Left lung (tissue), 14 donors: ENCODE measurements at places on chromosomes 2 and 18. TPM values are rescaled to one million over a fixed set of nuclear protein-coding genes. Genes with fewer than 3 reads are reported as not detected.

DNA sequence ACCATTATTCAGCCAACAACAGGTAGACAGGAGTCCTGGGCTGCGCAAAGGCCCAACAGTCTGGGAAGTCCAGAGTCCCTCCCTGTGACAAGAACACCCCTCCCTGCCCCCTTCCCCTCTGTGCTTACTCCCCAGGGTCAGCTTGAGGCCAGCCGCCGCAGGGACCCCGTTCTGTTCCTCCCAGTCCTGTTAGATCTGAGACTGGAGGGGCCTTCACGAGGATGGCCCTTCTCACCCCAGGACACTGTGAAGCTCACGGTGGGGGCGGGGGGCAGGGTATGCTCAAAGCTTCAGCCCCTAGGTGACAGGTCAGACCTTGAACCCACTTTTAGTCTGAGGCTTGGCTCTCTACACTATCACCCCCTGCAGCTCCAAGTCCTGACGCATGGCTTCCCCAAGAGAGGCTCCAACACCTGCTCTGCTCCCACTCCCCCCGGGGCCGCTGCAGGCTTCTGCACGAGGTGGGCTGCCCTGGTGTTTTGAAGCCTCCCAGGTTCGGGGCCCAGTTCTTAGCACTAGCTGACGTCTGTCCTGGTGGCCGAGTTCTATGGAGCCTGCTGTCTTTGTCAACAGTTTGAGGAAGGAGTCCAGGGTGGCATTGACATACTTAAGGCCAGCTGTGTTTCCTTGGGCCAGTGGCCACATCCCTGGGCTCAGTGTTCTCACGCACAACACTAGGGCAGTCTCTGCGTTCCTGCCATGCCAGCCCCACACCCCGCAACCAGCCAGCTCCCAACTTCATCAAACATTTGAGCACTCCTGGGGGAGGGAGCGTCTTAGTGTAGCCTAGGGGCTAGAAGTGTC lies 37.2 kb upstream of the HPCAL1 start:
- no peak for DNase-seq

GRCh38 chr2:23467618-23468017 lies 82.6 kb downstream of the KLHL29 start:
- DNase-seq: no peak

DNA sequence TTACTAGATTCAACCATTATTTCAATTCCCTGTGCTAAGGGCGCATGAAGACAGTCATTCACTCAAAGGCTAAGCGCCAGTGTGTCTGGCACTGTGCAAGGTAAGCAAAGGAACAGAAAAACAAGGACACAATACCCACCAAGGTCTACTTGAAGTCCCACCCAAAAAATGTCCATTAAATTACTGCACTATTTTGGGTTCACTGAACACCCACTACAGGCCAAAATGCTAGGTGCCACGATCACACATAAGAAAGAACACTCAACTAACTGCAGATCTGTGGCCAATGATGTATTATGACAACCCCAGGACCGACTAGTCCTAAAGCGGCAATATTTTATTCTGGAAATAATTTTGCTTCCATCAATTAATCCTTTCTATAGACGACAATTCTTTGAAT lies 1.8 kb downstream of the TMEM131 start:
- DNase-seq: no peak

DNA sequence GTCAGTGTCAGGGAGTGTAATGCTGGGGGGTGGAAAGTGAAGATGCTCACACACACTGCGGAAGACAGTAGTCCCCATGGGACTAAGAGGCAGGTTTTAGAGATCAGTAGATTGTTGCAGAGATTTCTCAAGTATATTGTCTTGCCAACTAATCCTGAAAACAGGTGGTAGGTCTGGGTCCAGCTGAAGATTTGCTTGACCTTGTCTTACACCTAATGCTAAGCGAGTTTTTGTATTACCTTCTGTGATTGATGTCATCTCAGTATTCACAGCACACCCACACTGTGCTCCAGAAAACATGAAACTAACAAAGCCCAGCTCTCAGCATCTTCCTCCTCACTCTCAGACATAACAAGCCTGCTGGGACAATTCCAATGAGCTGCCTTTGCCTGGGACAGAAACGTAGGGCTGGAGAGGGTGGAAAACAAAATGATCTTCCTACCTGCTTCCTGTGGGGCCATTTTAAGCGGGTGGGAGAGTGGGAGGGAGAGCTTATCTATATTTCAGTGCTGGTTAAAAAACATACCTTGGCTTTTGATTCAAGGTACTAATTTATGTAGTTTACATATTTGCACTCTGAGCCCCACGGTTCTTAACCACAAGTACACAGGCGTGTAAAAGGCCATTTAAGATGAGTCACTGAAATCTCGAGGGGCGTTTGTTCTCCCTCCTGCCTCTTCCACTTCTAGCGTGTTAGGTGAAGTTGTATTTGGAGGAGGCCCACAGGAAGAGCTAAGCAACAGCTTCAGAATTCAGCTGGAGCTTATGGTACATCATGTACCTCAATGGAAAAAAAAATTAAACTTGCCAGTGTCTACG lies 23.1 kb upstream of the RBMS1 start:
- no peak for DNase-seq

DNA sequence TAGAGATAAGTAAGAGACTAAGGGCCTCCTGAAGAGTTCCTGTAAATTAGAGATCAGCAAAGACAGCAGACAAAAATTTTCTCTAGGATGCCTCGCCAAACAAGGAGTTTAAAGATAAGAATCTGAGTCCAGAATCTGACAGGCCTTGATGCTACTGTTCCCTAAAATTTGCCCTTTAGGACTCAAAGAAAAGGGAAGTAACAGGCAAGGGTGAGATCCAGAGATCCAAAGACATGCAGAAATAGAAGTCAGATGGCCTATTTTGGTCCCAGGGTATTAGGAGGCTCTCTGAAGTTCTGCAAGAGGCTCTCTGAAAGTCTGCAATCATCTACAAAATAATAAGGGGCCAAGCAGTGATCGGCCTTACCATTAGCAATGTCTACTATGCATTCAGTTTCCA lies 33.0 kb downstream of the GALNT5 start:
- DNase-seq: no peak

DNA sequence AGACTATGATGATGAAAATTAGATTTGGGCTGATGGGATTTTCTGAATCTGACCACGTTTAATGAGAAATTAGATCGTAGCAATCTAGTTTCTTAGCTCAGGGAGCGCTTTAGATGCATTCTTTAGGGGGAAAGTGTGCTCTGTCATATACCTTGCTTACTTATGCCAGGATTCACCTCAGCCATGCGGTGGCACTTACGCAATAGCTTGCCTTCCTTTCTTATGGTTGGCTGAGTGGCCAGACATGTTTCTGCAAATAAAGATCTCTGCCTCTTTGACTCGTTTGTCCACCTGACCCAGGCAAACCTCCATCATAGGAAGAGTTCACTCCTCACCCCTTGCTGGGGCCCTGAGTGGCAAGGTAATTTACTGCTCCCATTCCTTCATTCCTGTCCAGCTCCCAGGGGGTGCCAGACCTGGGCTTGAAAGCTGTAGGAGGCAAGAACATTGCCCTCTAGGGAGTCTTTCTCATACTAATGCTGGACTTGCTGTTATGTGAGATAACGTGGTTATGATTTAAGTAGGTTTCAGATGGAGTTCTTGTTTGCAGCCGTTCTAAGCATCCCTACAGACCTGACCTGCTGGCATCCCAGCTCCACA lies 57.1 kb downstream of the FBLN7 start:
- no peak for DNase-seq

GRCh38 chr2:225493420-225494099 lies 94.0 kb downstream of the NYAP2 start:
- DNase-seq: no peak

- DNase-seq: no peak
These were observed 376.6 kb downstream of the EIPR1 start for GRCh38 chr2:3000968-3001367.

GRCh38 chr2:161041356-161041755 lies 118.9 kb upstream of the TANK start:
- DNase-seq: no peak

DNA sequence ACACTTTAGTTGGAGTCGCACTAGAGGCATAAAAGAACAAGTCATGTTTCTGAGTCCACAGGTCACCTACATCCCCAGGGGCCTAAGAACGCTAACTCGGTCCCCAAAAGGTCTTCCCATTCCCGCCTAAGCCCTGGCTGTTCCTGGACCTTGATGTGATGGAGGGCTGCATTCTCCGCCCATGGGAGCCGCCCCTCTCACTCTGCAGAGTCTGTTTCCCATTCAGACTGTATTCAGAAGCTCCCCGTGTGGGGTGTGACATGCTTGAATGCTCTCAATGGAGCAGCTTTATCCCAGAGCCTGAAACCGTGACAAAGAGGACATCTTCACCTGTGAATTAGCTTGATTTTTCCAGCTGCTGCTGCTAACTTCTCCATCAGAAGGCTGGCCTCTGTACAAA lies 319.0 kb upstream of the KLHL29 start:
- DNase-seq: no peak

- no peak for DNase-seq
These were observed 76.7 kb upstream of the TWIST2 start for GRCh38 chr2:238771218-238771617.

DNA sequence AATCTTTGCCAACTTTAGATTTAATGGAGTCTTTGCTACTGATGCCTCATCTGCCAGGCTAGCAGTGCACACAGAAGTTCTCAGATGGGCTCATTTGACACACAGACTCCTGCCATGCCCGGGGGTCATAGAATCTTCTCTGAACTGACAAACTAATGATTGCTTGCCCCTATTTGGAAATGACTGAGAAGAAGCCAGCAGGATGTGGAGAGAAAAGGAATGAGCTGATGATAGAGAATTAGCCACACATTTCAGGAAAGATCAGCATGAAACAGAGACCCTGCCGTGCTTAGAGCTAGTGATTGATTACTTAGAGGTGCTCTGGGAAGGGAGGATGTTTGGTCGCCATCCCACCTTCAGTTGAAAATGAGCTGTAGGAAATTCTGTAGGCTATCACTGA lies 178.5 kb downstream of the TPGS2 start:
- DNase-seq: no peak

GRCh38 chr2:85584354-85584856 lies at the start of gene VAMP5:
Gene VAMP5 (plus strand): TSS chr2:85584431. CDS start chr2:85584491, 60 bp downstream.
- DNase-seq: peak; percentile 88

- no peak for DNase-seq
These were observed 50.5 kb downstream of the DDX1 start for GRCh38 chr2:15642011-15642814.

- DNase-seq: no peak
These were observed 14.5 kb downstream of the GPC1 start for GRCh38 chr2:240449764-240450531.

DNA sequence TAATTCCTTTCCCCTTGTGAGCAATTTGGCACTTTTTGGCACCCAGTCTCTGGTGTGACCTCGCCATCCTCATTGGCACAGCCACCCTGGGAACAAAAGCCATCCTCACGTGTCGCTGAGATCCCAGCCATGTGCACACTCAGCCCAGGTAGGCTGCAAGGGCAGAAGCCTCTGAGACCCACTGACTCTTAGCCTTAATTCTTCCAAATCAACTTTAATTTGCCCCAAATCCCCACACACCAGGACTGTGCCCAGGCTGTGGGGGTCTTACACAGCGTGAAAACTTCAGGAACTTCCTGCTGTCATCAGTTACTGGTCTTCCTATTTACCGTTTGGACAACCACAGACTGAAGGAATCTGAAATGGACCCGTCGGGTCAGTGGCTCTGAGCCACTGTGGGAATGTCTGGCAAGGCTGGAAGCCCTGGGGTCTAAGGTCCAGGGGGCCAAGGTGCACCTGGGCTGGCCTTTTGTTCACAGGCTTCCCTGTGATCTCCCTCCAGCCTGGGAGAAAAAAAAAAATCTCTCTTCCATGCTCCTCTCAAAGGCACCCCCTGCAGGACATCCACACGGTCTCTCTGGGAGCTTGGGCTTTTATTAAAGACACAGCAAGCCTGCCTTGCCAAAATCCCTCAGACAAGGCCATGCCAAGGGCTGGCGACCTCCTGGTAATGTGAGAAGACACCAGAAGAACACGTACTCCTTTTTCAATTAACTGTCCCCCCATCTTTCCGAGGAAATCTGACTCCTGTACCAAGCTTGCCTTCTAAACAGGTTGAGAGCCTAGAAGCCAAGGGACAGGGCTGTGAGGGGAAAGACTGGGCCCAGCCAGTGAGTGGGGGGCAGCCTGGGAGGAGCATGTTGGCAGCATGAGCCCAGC lies 42.1 kb upstream of the LAPTM4A start:
- DNase-seq: peak; percentile 53

DNA sequence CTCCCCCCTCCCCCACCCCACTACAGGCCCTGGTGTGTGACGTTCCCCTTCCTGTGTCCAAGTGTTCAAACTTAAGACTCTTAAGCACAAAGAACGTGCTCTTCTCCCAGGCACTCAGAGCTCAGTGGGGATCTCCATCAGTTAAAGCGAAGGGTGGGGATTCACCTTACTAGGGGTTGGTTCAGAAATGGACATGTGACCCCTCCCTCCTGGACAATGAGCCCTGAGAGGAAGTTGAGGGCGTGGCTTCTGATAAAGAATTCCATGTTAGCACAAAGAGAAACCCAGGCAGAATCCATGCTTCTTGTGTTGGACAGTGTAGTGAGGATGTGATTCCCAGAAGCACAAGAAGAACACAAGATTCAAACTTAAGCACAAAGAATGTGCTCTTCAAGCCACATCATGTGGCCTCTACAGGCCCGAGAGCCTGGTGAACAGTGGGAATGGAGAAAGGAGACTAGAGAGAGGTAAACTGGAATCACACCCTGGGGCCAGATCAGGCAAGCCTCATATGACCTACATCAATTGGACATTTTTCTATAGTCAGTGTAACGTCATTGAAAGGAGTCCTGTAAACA lies 78.1 kb upstream of the TTC39C start:
- no peak for DNase-seq

DNA sequence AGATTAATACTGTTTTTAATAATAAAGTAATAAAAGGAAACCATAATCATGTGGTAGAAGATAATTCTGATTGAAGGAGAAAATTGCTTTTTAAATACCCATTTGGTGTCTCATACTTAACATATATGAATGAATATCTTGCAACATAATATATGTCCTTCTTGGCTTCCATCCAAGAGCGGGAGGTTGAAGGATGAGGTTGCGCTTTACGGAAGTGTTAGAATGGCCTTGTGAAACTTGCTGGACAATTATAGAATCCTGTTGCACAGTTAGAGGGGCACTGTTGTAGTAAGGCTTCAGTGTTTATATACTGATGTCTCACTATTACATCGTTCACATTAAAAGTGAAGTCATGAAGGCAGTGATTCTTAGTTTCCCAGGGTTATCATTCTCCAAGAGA lies 9.4 kb downstream of the INSIG2 start:
- no peak for DNase-seq

DNA sequence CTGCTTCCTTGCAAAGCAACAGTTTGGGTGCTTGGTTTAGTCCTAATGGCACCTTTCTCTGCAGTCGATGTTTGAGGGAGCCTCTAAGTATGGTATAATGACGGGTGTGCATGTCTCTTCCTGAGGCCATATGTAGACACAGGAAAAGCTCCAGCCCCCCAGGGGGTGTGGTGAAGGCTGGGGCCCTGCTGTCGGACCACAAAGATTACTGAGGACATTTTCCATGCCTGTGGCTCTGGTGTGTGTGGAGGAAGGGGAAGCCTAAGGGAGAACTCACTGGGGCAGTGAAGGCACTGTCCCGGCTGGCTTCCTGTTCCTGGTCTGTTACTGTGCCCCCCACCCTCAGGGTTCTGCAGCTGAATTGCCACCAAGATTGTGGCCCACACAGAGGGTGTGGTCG lies 187.1 kb downstream of the FHOD3 start:
- DNase-seq: no peak

NRP2 gene
- polyA plus RNA-seq: 56.9 TPM

AKAIN1 gene
- polyA plus RNA-seq: not detected

MATN3 gene
- polyA plus RNA-seq: 9.5 TPM

TLX2 gene
- polyA plus RNA-seq: not detected

SERPINB11 gene
- polyA plus RNA-seq: not detected

EVA1A gene
- 34.5 TPM for polyA plus RNA-seq

FARSB gene
- polyA plus RNA-seq: 23.5 TPM

UPP2 gene
- 0.23 TPM for polyA plus RNA-seq

MERTK gene
- polyA plus RNA-seq: 17.7 TPM

ALPG gene
- 0.08 TPM for polyA plus RNA-seq

CTLA4 gene
- polyA plus RNA-seq: 0.83 TPM
